Caki2 (cell line): ENCODE measurements at places on chromosomes 1 and 21. TPM values are rescaled to one million over a fixed set of nuclear protein-coding genes. Genes with fewer than 3 reads are reported as not detected.

Gene S100A5
- not detected in 2 replicates for total RNA-seq

Gene RAB3B
- 1.5 and 2.4 TPM in 2 replicates for total RNA-seq

Gene KIAA0040
- 0.98 and 2.0 TPM in 2 replicates for total RNA-seq

GRCh38 chr1:161013131-161013487, 7.8 kb downstream of the F11R start:
- no peak for DNase-seq

- DNase-seq, result peak; percentile 8
Measured at GRCh38 chr1:154222518-154222917, 1.8 kb downstream of the UBAP2L start.

- DNase-seq, result no peak
Measured at GRCh38 chr1:96049759-96050409, 671.7 kb upstream of the PTBP2 start.

DNA sequence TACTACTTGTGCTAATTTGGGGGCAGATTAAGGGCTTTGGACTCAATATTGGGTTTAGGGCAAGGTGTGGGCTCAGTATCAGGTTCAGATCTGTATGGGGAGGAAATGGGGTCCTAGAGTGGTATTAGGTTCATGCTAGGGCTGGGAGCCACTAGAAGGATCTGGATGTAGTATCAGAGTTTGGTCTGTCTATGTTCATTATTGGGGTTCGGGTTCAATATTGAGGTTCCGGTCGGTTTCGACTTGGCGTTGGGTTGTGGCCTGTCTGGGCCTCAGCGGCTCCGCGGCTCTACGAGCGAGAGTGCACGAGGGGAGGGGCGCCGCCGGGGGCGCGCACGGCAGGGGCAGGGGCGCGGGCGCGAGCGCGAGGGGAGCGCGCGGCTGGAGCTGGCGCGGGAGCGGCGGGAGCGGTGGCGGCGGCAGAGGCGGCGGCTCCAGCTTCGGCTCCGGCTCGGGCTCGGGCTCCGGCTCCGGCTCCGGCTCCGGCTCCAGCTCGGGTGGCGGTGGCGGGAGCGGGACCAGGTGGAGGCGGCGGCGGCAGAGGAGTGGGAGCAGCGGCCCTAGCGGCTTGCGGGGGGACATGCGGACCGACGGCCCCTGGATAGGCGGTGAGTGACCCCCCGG, at the start of gene PTPRF:
Gene PTPRF (plus strand): TSS at position 401 of the 624 bp plus-strand sequence. CDS start 14,193 bp downstream, outside the sequence.
- peak; percentile 40 for DNase-seq

DNA sequence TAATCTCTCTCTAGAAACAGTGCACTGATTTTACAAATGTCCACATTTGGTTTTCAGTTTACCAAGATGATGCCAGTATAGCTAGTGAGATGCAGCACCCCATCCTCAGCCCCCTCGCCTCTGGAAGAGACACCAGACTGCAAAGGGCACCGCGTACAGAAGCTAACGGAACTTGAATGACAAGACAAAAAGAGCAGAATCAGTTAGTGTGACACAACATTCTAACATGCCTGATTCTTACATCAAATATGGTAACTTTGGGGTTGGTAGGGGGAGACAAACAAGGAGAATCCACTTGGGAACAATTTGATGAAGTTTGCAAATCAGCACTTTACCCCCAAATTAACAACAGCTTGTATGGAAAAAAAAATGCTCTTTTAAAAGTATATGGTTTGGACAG, 4.1 kb upstream of the MAGOH start:
- DNase-seq, result no peak

- DNase-seq, result no peak
Measured at GRCh38 chr1:205925736-205926135, 17.5 kb downstream of the SLC26A9 start.

GRCh38 chr1:116912846-116913245, 3.1 kb downstream of the PTGFRN start:
- no peak for DNase-seq

DNA sequence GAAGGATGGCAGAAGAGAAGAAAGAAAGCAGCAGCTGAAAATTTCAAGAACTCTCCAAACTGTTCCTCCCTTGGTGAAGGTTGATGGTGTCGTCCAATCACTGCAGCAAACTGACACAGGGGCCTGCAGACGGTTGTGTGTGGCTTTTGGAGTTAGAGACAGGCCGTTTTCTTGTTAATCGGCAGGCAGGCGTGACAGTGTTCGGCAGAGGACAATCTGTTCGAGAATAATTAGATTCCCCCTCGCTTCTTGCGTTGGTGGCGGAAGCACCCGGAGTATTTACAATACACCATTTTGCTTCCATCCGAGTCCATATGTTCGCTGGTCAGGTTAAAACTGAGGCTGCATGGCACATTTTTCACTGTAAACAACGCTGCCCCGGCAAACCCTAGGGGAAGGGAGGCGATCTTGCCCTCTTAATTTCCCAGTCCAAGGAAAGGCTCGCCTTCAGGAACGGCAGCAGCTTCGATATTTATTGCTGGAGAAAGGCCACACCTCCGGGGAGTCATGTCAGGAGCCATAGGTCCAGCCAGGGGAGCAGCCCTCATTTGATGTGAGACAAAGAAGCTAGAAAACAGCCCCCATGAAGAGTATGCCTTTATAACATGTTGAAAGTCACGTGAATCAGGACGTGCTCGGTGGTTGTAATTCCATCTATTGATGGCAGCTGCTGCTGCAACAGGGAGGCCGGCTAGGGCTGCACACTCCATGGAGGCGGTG, 360.1 kb downstream of the SMYD3 start:
- DNase-seq, result no peak

- no peak for DNase-seq
Measured at GRCh38 chr1:52153010-52153409, 11.1 kb downstream of the ZFYVE9 start.

GRCh38 chr1:30977105-30977504, 68.5 kb upstream of the SDC3 start:
- peak; percentile 11 for DNase-seq

- DNase-seq, result no peak
Measured at GRCh38 chr1:172918478-172918877, 132.3 kb downstream of the TNFSF18 start.
